Mammary microvascular endothelial cell (primary cell): ENCODE measurements at places on chromosomes 11 and 22. TPM values are rescaled to one million over a fixed set of nuclear protein-coding genes. Genes with fewer than 3 reads are reported as not detected.

CCT8L2 gene
- total RNA-seq, result not detected in 2 replicates

GTSE1 gene
- 19.7 and 21.9 TPM in 2 replicates for total RNA-seq

IGLL1 gene
- not detected in 2 replicates for total RNA-seq

KRTAP5-9 gene
- 0.20 TPM in 1 of 2 replicates, not detected in the other for total RNA-seq

OR2AT4 gene
- not detected in 2 replicates for total RNA-seq

YPEL1 gene
- total RNA-seq, result 2.4 and 7.9 TPM in 2 replicates

P2RX3 gene
- not detected in 2 replicates for total RNA-seq

OR51B6 gene
- not detected in 2 replicates for total RNA-seq

SVIP gene
- total RNA-seq, result 15.5 and 22.7 TPM in 2 replicates

CACNA1I gene
- total RNA-seq, result not detected in 2 replicates

SIDT2 gene
- total RNA-seq, result 10.1 and 11.0 TPM in 2 replicates

ROBO4 gene
- total RNA-seq, result 405 and 425 TPM in 2 replicates

LUZP2 gene
- total RNA-seq, result not detected in 2 replicates

CCDC87 gene
- 0.05 TPM in 1 of 2 replicates, not detected in the other for total RNA-seq

MPZL3 gene
- 7.3 and 8.4 TPM in 2 replicates for total RNA-seq

C11orf16 gene
- not detected in 2 replicates for total RNA-seq

PRMT3 gene
- 13.9 and 19.8 TPM in 2 replicates for total RNA-seq

MUC5B gene
- total RNA-seq, result not detected in 2 replicates

MS4A18 gene
- not detected in 2 replicates for total RNA-seq

TESMIN gene
- total RNA-seq, result 2.5 and 5.3 TPM in 2 replicates

ATXN10 gene
- total RNA-seq, result 53.4 and 56.6 TPM in 2 replicates

MMP10 gene
- total RNA-seq, result 6.2 and 7.9 TPM in 2 replicates

PYGM gene
- total RNA-seq, result 0.25 TPM in 1 of 2 replicates, not detected in the other

CDC42EP2 gene
- total RNA-seq, result 38.5 and 40.8 TPM in 2 replicates

UBQLN3 gene
- total RNA-seq, result not detected in 2 replicates

OR5AR1 gene
- not detected in 2 replicates for total RNA-seq

PHOX2A gene
- not detected in 2 replicates for total RNA-seq

USP2 gene
- not detected in 2 replicates for total RNA-seq

PRODH gene
- 0.20 TPM in 1 of 2 replicates, not detected in the other for total RNA-seq

OR8H3 gene
- total RNA-seq, result not detected in 2 replicates

NXPE4 gene
- not detected in 2 replicates for total RNA-seq

RIBC2 gene
- 0.84 and 2.1 TPM in 2 replicates for total RNA-seq

VSIG2 gene
- 0.07 and 0.44 TPM in 2 replicates for total RNA-seq

DAGLA gene
- 4.3 and 5.8 TPM in 2 replicates for total RNA-seq

FGF4 gene
- total RNA-seq, result not detected in 2 replicates

SMIM35 gene
- total RNA-seq, result not detected in 2 replicates

RNF169 gene
- 19.4 and 20.0 TPM in 2 replicates for total RNA-seq

RSF1 gene
- 23.6 and 27.5 TPM in 2 replicates for total RNA-seq
